ENCODE measurements at places on chromosomes 6 and 20.

- DNase-seq = no peak
These were observed 19.5 kb upstream of the MAP3K4 start for GRCh38 chr6:160972111-160972510.

DNA sequence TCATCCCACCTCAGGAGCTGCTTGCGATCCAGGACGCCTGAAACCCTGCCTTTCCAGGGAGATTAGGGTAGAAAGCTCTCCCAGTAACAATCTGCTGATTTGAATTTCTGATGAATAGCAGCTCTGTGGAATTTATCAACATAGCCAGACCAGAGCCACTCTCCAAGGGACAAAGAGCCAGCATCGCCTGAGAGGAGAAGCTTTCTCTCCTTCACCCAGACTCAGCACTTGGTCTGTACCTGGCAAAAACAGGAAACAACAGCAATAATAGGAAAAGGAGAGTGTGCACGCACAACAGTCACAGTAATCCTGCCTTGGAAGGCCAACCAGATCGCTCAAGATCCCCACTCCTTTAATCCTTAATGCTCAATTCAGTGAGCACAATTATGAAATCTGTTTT lies 22.3 kb upstream of the ROS1 start:
- no peak for DNase-seq

GRCh38 chr20:52145587-52145986 lies 46.0 kb downstream of the ZFP64 start:
- DNase-seq = no peak

- no peak for DNase-seq
These were observed 17.9 kb downstream of the NCR2 start for GRCh38 chr6:41353333-41353732.

DNA sequence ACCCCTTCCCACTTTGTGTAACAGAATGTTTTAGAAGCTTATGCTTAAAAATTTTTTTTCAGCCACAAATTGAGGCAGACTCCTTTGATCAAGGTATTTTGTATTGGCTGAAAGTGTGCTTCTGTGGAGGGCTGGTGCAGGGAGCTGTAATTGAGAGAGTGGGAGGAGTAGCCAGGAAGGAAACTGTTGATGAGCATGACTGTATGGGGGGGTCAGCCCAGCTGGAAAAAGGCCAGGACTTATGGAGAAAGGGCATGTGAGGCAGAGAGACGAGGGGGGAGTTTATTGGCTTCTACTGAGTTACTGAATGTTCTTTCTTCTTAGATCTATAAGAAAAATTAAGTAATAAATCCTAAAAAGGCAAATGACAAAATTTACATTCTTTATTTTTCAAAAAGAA lies 13.4 kb downstream of the RFPL4B start:
- no peak for DNase-seq

GRCh38 chr6:69917834-69918233 lies 51.5 kb downstream of the COL19A1 start:
- no peak for DNase-seq

GRCh38 chr6:46715141-46715540 lies 20.0 kb downstream of the PLA2G7 start:
- no peak for DNase-seq

DNA sequence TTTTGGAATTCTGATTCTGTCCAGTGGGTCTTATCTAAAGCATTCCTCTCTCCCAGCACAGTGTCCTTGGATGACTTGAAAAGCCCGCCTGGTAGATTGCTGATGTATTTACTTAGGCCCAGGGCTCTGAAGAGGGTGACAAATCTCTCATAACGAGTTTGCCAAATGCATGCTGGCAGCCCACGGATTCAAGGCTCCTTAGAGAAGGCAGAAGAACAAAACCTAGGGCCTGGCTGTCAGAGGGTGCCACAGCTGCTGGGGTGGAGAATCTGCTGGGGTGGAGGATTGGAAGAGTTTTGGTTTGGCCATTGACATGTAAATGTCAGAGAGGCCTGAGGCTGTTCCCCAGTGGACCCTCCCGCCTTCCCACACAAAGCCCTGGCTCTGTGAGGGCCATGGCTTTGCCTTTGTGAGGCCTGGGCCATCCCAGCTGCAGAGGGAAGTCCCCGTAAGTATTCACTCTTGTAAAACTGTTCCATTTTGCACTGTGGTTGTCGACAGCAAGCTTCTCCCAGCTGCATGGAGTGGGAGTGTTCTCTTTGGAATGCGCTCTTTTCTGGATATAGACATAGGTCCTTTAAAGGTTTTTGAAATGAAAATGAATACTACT lies 50.3 kb downstream of the ANKRD6 start:
- DNase-seq = peak; percentile 38

GRCh38 chr20:58308680-58309527 lies 611 bp upstream of the RAB22A start:
- no peak for DNase-seq

GRCh38 chr6:97097068-97098047 lies 172.8 kb downstream of the KLHL32 start:
- DNase-seq = no peak

DNA sequence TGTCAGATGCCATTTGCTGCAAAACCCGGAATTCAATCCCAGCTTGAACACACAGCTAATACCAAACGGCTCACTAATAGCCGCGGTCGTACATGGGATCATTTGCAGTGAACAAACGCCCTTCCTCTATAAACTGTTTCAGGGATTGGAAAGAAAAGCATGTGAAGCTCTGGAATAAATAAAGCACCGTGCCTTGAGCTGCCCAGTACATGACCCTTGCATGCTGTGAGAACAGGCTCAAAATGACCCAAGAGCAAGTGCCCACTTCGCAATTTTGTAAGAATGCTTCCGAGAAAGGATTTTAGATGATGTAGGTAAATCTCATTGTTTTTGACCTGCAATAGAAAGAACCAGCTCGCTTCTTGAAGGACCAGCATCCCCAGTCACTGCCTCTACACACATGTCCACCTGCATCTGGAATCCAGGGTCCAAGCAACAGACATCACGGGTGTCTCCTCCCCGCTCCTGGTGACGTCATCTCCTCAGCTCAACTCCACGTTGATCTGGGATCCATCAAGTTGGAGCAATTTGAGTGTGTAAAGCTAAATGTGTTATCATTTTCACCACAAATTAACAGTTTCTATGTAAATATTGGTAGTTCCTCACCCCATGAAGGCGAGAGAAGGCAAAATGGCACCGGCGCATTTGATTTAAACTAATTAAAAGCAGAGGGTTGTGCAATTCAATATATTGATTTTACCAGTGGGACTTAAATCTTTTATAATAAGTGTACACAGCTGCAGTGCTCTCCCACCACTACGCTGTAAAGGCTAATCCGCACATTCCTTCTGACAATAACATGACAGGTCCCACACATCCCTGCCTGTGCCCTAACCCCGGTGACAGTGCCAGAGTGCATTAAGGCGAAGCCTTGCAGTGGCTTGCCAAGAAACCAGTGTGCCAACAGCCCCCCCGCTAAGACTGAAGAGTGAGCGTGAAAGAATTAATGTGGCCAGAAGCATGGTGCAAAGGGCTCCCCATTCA lies 6.2 kb downstream of the BMP7 start:
- DNase-seq = no peak

- no peak for DNase-seq
These were observed 9.2 kb downstream of the TP53INP2 start for GRCh38 chr20:34713194-34713943.

DNA sequence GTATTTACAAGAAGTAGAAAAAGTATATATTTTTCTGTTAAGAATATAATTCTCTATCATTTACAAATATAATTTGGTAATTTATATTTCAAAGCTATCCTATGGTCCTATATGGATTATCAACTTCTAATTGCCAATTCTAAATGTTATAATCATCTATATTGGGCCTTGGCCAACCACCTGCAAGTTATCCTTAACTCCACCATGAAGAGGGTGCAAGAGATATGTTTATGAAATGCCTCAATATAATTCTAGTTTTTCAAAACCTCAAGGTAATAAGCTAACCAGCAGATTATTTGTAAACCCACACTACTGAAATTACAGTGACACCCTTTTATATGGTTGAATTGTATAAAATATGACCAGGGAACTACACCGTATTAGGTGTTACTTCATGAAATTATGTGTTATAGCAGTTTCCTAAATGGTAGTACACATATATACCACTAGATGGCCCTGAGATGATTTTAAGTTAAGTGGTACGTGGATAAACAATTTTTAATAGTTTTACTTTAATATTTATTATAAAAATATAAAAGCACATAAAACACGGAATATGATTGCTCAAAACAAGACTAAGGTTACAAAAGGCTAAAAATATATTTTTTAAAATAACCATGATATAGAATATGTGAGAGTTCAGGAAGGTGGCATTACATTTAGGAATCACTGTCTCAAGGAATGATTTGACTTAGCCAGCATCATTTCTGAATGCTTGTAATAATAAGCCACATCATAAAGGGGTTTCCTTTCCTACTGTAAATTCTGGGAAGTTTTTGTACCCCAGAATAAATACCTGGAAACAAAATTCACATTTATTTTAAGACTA lies 9.8 kb upstream of the PNISR start:
- no peak for DNase-seq

DNA sequence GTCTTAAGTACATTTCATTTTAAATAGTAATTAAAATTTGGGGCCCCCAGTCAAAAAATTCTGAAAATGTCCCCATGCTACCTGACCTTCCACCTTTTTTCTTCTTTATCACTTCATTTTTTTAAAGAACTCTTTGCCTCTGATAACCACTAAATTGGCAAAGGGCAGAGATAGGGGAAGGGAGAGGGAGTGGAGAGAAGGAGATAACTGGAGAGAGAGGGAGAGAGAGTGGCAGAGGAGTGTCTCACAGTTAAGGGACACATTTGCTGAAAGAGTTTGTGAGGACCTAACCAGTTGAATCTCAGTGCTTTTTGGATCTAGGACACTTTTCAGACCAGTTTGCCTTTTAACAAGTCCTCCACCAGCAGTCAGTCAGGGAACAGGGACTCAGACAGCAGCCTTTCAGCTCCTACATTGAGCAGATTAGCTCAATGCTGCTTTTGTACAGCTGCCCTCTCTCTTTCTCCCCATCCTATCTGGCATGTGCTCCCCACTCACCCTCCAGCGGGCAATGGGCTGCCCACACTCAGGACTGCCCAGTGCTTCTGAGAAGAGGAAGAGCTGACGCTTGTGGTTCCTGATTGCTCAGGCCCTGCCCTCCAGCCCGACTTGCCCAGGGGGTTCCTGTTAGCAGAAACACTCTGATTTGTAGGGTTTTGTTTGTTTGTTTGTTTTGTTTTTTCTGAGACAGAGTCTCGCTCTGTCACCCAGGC lies 14.4 kb downstream of the ARMC2 start:
- DNase-seq = no peak

DNA sequence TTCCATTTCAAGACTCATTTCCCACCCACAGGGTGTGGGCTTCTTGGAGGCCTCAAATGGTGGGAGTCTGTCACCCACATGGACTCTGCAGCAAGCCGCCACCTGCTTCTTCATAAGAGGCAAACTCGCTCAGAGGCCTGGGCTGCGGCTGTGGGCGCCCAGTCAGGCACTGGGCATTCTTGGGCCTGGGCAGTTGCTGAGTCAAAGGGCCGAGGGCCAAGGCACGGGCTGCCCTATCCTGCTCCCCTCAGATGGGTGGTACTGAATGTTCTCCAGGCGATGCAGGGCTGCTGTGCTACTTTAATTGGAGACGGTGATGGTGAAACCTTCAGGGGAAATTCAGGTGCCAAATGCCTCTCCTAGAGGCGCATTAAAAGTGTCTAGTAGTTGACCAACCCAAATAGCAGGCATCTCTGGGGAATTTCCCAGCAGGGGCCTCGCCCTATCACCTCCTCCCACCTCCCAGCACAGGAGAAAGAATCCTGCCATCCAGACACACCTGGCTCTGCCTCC lies 57.9 kb downstream of the MAFB start:
- no peak for DNase-seq

GRCh38 chr6:170003027-170003426 lies 251.6 kb downstream of the ERMARD start:
- no peak for DNase-seq

DNA sequence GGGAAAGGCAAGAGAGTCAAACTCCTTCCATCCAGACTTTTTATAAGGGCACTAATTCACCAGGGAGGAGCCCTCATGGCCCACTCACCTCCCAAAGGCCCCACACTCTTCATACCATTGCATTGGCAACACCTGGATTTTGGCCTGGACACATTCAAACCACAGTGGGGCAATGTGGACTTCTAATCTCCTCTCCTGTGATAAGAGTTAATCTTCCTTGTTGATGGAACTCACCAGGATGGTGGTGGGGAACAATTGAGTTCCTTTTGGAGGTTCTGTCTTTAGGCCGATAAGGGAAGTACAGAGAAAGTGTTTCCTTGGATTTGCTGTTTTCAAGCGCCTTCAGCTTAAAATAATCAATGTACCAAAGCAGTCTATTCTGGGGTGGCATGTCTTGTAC lies 268.7 kb downstream of the CD83 start:
- DNase-seq = no peak

DNA sequence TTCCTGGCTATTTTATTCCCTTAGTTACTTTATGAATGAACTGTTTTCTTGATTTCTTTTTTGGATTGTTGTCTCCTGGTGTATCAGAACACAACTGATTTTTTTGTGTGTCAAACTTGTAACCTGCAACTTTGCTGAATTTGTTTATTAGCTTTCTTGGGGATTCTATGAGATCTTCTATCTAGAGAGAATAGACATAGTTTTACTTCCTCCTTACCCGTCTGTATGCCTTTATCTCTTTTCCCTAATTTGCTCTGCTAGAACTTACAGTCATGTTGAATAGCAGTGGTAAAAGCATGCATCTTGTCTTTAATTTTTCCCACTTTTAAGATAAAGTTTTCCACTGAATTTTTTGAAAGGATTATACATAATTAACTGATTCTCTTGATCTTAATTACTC lies 13.2 kb downstream of the RNF146 start:
- DNase-seq = no peak

- DNase-seq = no peak
These were observed 378.8 kb downstream of the QKI start for GRCh38 chr6:163793011-163793983.

DNA sequence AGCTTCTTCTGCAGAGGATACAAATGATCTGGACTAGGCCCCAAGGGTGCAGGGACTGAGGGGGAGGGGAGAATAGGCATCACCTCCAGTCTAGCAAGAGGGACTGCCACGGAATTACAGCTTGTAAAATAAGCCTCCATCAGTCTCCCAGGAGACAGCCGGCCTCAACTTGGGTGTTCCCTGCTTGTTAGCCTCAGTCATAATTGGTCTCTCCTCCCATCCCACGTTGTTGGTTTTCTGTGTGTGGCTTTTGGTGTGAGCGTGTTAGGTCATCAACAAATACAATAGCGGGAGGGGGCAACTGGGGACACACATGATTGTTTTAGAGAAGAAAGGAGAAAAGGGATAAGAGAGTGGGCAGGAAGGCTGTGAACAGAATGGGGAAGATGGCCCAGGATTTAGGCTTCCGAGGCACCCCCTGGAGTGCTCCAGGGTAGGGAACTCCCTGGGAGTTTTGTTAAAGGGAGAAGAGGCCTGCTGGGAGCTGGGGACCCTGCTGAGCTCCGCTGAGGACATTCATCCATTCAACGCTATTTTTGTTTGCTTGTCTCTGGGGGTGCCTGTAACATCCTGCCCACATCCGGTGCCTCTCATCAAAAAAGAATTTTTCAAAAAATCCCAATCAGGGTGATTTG lies 9.2 kb downstream of the FOXA2 start:
- DNase-seq = no peak
